ENCODE measurements at places on chromosomes 11 and 22.

GRCh38 chr11:117392001-117392690, 64.5 kb downstream of the CEP164 start:
- ATAC-seq = no peak

DNA sequence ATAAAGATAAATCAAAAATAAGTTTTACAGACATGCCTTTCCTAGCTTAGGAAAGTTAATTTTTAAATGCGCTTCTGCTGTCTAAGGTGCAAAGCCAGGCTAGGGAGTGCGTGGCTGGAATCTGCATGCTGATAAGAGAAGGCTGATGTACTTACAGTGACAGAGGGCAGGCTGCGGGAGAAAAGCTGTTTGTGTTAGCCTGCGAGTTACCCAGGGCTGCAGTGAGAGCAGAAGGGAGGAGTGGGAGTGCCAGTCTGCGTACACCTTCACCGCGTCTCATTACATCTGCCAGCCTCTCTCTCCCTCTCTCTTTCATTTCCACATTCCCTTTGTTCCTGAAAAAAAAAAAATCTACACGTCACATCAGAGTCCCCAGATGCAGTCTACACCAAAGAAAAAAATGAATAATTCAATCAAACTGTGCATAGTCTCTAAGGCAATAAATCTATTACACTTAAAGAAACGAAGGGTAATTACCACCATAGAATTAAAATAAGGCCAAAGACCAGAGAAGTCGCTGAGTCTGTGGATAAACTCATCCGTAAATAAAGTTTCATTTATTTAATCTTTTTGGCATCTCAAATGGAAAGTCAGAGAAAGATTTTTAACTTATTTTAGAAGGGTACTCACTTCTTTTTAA, 126.4 kb upstream of the C11orf58 start:
- no peak for ATAC-seq

GRCh38 chr11:118398791-118399559, 2.4 kb upstream of the ATP5MG start:
- peak; percentile 74 for ATAC-seq

- ATAC-seq = no peak
Observed at GRCh38 chr11:116173941-116174911, 598.6 kb downstream of the BUD13 start.

DNA sequence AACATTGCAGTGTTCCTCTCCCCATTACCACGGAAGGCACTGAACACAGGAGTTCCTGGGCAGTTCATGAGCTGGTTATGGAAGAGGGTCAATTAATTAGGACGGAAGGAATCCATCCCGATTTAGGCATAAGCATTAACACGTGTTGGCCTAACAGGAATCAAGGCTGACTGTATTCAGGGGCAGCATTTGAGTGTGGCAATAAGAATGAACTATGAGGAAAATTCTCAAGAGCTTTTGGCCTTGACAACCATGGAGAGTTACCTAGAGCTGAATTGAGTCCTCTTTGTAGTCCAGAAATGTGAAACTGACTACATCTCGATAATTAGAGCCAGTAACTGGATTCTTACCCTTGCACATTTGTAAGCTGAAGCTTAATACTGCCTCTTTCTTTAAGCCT, 82.4 kb upstream of the CRTAM start:
- no peak for ATAC-seq

DNA sequence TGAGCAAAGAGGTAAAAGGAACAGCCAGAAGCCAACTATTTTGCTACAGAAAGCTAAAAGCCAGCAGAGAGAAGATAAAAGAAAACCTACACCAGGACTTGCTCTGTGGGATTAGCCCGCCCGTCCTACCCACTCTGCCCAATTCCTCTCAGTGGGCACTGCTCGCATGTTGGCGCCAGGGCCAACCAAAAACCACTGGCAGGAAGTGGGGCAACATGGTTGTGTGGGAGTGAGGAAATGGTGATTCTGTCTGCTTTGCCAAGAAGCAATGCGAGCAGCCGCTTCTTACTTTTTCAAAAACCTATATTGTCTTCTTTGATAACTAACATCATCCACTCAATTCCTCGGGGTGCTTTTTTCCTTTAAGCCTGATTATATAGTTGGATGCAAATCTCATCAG, 14.2 kb upstream of the APOA1 start:
- ATAC-seq = no peak

Measured in activated T-helper 17 cell treated with anti-CD3 and anti-CD28 coated beads, Interleukin-2, amount 50 U/mL, for 72 hours (primary cell).